ENCODE measurements at places on chromosomes 16 and 17.

DNA sequence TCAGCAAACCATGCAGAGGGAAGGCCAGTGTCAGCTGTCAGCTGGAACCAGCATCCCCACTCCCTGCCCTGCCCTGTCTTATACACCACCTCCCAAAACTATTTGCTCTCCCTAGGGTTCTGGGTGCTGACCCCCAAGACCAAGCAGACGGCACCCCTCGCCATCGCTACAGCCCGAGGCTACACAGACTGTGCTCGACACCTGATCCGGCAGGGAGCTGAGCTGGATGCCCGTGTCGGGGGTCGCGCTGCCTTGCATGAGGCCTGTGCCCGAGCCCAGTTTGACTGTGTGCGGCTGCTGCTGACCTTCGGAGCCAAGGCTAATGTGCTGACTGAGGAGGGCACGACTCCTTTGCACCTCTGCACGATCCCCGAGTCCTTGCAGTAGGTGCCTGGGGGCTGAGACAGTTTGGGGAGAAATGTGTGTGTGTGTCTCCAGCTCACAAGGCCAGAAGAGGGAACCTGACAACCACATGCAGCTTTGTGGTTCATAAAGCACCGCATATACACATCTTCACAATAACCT, 1.5 kb downstream of the ASB16 start:
- no peak for DNase-seq

DNA sequence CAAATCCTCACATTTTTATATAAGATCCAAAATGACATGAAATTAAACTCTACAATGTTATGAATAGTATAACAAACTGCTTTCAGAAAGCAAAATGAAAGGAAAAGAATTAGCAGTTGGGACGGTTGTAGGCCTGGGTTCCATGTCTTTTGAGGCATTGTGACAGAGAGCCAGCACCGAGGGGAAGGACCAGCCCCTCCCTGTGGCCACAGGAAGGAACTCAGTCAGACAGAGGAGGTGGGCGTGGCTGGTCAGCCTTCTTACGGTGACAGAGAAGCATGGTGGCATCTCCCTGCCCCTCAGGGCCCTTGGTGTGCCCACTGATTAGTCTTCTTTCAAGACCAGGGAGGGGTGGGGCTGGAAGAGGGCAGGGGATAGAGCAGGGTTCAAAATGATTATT, 5.7 kb downstream of the ZNF319 start:
- no peak for DNase-seq

DNA sequence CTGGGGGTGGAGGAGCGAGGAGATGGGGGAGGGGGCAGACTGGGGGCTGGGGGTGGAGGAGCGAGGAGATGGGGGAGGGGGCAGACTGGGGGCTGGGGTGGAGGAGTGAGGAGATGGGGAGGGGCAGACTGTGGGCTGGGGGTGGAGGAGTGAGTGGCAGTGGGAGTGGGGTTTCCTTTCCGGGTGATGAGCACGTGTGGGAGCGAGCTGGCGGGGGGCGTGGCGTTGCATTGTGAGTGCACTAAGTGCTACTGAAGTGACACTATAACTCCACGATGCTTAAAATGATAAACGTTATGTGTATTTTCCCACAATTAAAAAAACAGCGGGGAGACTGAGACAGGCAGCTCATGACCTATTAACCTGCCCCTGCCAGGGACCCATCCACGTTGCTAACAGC, 46.3 kb downstream of the CBFA2T3 start:
- DNase-seq, result no peak

DNA sequence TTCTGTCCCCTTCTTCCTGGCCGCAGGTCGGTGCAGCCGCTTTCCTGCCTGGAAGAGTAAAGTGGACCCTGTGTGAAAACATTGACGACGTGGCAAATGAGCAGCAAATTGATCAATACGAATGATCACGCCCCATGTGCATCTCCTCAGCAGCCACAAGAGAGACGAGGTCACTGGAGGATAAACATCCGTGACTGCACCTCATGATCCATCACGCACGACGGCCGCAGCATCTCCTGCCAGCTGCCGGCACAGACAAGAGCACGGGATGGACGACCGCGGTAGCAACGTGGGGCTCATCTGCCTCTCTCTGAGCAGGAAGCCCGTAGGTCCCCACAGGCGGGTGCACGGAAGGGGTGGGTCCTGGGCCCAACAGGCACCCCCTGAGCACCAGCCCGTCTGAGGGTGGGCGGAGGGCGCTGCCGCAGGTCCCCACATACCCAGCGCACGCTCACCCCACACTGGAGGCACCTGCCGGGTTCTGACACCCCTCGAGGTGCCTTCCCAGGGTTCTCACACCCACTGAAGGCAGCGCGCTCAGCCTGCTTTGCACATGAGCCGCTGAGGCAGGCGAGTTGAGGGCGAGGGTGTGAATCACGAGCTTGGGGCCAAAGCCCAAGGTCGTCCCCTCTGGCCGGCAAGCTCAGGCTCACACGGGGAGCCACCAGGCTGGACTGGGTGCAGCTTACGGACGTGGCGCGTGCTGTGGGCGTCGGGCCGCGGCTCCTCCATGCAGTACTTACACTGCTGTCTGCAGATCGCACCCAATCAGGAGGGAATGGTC, 12.3 kb upstream of the CDH15 start:
- DNase-seq, result no peak

DNA sequence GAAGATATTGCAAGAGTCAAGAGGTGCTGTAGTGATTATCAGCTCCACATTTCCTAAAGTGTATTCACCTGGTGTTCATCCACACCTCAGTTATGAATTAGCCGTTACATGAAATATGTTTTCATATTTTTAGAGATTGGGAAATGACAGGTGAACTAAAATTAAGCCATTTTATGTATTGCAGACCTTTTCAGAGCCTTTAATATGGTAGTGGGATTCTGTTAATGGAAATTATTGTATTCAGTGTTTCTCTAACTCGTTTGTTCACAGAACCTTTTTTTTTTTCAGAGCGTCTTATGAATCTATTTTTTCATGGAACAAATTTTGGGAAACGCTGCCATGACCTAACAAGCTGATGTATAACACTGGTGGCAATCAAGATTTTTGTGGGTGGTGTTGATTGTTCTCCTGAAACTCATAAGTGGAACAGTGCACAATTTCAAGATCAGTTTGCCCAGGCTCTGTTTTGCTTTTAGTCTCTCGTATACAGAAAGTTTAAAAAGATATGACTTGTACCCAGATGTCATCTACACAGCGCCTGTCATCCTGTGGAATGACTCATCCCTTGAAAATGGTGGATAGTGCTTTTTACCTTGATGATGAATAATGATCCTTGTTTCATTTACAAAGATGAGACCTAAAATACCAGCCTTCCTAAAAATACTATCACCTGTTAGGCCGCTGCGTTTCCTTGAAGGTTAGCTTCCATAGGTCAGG, 88.8 kb downstream of the ARHGAP44 start:
- no peak for DNase-seq

DNA sequence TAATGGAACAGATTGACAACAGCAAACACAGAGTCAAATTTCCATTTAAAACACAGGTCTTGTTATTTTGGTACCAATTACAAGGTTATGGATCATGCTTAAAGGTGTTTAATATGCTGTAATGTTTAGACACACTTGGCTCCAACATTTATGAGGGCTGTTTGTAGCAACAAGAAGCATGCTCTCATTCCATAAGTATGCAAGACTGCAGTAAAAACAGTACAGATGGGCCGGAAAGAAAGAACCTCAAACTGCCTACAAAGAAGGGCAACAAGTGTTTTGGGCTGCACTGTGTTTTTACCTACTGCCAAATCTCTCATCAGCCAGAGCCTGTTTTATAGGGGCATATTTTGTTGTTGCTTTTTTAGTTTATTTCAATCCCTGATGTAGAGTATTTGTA, 100.5 kb upstream of the HS3ST3A1 start:
- no peak for DNase-seq

DNA sequence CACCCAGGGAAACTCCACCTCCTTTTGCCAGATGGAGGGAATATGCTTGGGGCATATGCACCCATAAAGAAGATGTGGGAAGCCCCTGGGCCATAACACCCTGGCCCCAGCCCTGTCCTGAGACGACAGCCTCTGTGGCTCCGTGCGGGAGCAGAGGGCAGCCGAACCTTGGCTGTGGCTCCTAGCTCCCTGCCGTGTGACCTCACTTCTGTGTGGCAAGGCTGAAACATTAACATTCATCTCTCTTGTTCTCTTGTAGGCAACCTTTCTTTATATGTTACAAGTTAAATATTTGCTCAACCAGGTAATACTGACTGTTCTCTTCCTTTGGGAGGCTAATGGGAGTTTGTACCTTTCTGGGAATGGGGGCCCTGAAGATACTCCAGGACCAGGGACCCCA, 17.5 kb downstream of the SLC47A1 start:
- DNase-seq, result no peak

- DNase-seq, result no peak
Observed at GRCh38 chr17:6480303-6480675, 36.0 kb downstream of the PIMREG start.

DNA sequence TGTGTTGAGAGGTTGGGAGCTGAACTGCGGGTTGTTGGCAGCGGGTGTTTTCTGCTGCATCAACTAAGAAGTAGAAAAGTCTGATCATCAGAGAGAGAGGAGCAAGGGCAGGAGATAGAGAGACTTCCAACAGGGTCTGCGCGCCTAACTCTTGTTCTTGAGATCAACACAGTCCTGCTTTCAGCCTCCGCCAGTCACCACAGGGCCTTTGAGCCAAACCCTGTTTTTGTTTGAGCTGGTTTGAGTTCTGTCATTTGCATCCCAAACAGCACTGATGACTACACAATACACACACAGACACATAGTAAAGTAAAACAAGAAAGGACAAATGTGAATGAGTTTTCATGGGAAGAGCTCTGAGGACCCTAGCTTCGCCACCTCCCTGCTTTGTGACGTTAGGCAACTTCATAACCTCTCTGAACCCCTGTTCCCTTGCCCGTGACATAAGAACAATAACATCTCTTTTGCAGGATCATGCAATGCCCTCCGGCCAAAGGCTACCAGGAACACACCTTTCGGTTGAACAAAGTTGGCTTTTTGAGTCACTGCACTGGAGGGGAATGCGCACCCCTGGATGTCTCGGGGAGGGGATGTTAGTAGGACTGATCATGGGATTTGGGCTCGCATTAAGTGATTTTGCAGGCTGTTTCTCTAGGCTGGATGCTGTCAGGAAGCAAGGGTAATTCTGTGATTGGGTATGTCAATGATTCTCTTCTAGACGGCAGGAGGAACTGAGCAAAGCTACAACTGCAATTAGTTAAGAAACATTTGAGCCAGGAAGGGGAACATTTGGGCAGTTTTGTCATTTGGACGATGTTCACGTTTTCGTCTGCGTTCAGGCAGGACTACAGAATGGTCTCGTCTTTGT, 92.3 kb downstream of the C16orf78 start:
- no peak for DNase-seq

DNA sequence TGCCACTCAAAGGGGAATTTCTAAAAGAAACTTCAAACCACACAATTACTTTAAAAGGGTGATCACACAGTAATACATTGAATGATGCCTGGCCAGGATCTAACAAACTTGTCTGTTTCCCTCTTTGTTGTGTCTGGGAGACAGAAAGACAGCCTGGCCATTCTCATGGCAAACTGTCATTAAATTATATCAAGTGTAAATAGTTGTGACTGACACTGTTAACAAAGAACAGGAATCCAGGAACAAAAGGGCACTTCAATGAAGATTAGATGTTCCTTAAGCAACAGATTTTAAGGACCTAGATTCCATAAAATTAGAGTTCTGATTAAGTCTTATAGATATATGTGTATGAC, 383.6 kb downstream of the KCNJ2 start:
- DNase-seq, result no peak

- DNase-seq, result no peak
Observed at GRCh38 chr16:49638673-49639610, 217.0 kb downstream of the ZNF423 start.

Measured in smooth muscle cell of the brain vasculature (primary cell).